Stimulated activated CD8-positive, alpha-beta memory T cell treated with anti-CD3 and anti-CD28 coated beads, Interleukin-7, amount 100 ng/mL, for 4 hours (primary cell): ENCODE measurements at places on chromosomes 13 and 19.

GRCh38 chr13:102440259-102440936 is 38.5 kb upstream of the FGF14 start:
- DNase-seq = no peak

GRCh38 chr19:31730270-31730669 is 381.0 kb upstream of the TSHZ3 start:
- DNase-seq = no peak

- DNase-seq = no peak
Measured at GRCh38 chr13:112716461-112716820, 26.6 kb downstream of the ATP11A start.

- no peak for DNase-seq
Measured at GRCh38 chr19:19600793-19601330, 17.6 kb downstream of the PBX4 start.
